Fibroblast of lung (primary cell): ENCODE measurements at places on chromosomes 1 and 21. TPM values are rescaled to one million over a fixed set of nuclear protein-coding genes. Genes with fewer than 3 reads are reported as not detected.

KIF14 gene
- total RNA-seq: 1.3 and 4.0 TPM in 2 replicates

AGRN gene
- total RNA-seq: 38.3 and 50.9 TPM in 2 replicates

OR11L1 gene
- not detected in 2 replicates for total RNA-seq

HSD3B1 gene
- total RNA-seq: not detected in 2 replicates

HSD17B7 gene
- total RNA-seq: 21.6 and 50.4 TPM in 2 replicates

AKT3 gene
- 33.1 and 37.8 TPM in 2 replicates for total RNA-seq

TNFRSF14 gene
- total RNA-seq: 76.3 and 85.0 TPM in 2 replicates

SERPINC1 gene
- under 0.01 TPM in 1 of 2 replicates, not detected in the other for total RNA-seq

DYNLT5 gene
- under 0.01 and 0.50 TPM in 2 replicates for total RNA-seq
